ENCODE measurements at places on chromosomes 16 and 17.

GRCh38 chr16:12081048-12081404 is 104.5 kb downstream of the SNX29 start:
- no peak for DNase-seq

DNA sequence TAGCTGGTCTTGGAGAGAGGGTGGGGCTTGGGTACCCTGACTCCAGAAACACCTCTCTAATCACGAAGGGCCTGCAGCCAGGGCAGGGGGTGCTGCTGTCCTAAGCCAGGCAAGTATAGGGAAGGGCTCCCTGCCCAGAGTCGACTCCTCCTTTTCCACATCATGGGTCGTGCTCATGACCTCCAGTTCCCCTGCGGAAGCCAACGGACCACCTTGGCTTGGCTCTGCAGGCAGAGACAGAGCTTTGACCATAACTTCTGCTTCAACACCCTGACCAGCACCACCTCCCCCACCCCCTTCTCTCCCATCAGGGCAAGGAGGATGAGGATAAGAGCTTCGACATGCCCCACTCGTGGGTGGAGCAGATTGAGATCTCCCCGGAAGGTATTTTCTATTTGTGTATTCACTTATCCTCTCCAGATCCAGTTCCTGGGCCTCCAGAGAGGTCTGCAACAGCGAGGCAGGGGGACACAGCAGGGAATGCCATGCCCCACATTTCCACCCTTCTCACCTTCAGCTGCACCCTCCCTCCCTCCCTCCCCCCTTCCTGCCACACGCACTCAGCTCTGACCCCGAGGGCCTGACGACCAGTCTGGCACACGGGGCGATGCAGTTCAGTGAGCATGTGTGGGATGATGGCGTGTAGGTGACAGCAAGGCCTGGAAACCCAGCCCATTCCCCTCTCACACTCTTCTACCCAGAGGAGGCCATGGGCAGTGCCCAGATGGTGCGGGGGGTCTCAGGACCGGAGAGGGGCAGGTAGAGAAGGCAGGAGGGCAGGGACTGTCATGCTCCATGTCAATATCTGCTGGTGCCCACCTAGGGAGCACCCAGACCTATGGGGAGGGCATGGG is 14.0 kb upstream of the KATNB1 start:
- DNase-seq = no peak

DNA sequence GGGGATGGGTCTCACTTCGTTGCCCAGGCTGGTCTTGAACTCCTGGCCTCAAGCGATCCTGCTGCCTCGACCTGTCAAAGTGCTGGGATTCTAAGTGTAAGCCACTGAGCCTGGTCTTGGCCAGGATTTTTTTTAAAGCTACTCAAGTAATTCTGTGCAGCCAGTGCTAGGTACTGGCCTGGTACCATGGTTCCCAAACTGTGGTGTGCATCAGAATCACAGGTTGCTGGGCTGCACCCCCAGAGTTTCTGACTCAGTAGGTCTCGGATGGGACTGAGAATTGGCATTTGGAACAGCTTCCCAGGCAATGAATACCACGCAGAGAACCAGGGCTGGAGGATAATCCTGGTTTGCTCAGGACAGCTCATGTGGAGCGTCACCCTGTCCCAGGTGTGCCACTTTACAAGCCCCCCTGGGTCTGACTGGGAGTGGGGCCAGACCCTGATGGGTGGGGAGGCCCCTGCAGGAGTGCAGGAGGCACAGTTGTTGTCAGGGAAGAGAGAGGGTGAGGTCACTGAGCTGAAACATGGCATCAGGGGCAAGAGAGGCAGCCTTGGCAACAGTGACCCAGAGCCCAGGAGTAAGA is 10.7 kb upstream of the MRPS23 start:
- DNase-seq = no peak

DNA sequence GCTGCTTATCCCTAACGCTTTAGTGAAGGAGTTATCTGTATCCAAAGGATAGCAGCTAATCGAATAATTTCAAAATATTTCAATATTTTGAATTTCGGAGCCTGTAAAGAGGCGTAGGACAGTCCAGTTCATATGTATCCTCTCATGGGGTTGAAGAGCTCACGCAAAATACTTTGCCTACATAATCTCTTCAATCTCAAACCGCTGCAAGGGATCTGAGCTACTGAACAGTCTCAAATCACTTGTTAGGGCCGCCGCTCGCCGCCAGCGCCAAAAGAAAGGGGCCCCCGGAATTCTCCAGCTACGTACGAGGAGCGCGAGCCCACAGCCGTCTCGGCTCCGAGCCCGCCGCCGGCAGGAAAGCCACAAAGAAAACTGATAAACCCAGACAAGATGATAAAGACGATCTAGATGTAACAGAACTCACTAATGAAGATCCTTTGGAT is 601 bp upstream of the RFWD3 start:
- DNase-seq = peak; percentile 41

DNA sequence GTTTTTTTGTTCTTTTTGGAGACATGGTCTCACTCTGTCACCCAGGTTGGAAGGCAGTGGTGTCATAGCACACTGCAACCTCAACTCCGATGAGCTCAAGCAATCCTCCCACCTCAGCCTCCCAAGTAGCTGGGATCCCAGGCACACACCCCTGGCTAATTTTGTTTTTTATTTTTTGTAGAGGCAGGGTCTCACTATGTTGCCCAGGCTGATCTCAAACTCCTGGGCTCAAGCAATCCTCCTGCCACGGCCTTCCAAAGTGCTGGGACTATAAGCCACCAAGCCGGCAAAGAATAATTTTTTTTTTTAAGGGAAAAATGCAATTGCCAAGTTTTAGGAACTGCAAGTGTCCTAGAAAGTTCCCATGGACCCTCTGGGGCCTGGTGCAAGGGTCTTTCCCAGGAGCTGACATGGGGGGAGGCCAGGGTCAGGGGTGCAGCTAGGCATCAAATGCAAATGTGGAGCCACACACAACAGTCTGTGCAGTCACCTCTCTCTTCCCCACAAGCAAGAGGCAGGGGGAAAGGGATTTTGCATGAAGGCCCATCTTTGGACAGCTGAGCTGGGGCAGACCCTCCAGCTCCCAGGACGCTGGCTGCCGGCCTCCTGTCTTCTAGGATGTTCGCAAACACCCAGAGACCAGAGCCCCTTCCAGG is 20.1 kb upstream of the BCAR1 start:
- no peak for DNase-seq

- DNase-seq = no peak
These were observed 1.2 kb downstream of the STAT5B start for GRCh38 chr17:42274812-42275526.

DNA sequence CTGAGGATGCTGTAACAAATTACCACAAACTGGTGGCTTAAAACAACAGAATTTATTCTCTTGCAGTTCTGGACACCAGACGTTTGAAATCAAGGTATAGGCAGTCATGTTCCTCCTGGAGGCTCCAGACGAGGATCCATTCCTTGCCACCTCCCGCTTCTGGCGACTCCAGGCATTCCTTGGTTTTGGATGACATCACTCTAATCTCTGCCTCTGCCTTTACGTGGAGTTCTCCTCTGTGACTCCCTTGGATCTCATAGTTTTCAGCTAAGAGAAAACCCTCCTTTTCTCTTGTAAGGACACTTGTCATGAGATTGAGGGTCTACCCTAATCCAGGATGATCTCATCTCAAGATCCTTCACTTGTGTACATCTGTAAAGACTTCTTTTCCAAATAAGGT is 31.4 kb upstream of the HS3ST3B1 start:
- DNase-seq = no peak

DNA sequence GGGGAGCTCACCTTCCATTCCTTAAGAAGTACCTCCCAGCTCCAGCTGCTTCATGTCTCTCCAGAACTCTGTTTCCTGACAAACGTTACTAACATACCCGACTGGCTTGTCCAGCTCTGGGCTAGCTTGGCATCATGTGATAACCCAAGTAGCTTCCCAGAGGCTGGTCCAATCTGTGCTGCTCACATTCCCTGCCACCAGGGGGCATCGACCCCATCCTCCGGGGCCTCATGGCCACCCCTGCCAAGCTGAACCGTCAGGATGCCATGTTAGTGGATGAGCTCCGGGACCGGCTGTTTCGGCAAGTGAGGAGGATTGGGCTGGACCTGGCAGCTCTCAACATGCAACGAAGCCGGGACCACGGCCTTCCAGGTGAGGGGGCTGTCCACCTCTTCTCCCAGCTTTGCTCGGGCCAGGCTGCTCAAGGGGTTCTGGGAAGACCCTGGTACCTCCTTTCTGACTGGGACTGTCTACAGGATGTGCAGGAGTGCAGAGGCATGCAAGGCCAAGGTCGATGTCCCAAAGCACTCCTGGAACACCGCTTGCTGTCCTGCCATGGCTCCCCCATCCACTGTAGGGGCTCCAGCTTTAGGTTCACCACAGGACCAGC is 7.6 kb downstream of the EPX start:
- peak; percentile 21 for DNase-seq

DNA sequence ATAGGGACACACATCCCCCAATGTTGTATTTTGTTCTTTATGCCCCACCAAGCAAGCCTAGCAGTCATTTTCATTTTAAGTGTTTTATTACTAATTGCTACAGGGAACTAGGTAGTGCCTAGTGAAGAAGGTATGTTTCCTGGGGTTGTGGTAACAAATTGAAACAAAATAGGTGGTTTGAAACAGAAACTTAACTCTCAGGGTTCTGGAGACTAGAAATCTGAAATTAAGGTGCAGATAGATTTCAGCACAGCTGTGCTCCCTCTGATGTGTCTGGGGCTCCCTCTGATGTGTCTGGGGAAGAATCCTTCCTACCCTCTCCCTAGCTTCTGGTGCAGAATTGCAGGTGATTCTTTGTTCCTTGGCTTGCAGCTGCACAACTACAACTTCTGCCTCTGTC is 390.1 kb downstream of the ZFHX3 start:
- no peak for DNase-seq

GRCh38 chr17:77433385-77434135 is 292.8 kb downstream of the SEC14L1 start:
- DNase-seq = no peak

- no peak for DNase-seq
These were observed 50.6 kb downstream of the MGAT5B start for GRCh38 chr17:76918811-76919210.
